ENCODE measurements at places on chromosomes 11 and 22.

GRCh38 chr11:47101406-47101805 is 75.3 kb downstream of the ARFGAP2 start:
- no peak for DNase-seq

DNA sequence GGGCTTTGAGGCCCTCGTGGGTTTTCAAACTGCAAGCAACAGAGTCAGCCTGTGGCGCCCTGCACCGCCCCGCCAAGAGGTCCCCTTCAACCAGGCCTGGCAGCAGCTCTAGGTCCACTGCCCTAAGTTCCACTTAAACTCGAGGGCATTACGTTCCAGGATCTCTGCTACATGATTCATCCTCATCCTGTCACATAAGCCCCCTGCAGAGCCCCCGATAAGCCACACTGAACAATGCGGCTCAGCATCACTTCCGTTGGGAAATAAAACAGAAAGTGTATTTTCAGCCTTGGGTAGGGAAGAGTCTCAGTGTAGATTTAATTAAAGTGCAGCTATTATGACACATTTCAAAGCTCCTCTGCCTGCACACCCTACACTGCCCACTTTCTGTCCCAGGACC is 24.6 kb downstream of the SULT4A1 start:
- no peak for DNase-seq

DNA sequence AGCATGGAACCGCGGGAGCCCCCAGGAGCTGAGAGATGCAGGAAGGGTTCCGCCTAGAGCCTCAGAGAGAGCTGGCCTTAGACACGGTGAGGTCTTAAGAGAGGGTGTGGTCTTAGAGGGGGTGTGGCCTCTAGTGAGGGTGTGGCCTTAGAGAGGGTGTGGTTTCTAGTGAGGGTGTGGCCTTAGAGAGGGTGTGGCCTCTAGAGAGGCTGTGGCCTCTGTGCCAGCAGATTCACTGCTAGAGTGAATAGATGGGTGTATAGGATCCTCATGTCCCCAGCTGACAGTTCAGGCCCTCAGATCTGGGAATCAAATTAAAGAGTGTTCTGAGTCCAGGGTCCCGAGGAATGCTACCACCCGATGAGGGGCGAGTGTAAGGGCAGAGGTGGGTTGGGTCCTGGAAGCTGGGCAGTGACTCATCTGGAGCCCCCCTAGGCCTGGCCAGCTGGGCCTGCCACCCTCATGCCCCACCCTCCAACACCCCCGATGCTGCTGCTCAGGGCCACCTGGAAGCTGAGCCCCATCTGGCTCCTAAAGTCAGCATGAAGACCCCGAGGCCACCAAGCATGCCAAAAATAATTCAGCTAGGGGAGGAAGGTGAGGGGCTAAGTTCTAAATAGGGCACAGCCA is 49.5 kb downstream of the IGF2 start:
- DNase-seq = peak; percentile 70

DNA sequence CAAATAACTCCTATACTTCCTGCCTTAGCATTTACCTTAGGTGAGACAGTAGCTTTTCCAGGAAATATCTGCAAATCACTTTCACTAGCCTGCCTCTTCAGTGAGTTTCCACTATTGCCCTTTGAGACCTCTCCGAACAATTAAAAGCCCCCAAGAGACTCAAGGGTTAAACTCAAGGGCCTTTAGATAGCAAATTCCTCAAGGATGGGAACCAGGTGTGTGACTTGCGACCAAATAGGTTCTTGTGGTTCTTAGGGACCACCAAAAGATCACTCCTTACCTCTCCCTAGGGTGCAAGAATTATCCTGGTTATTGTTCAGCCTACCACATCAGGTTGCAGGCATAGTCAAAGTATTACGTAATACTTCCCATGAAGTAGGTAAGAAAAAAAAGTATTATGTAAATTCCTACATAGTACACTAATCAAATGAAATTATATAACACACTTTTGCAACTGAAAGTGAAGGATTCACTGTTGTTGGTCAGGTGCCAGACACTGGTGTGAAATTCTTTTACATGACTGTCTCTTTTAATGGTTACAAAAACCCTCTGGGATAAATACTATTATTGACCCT is 1.4 kb upstream of the RDX start:
- DNase-seq = no peak

DNA sequence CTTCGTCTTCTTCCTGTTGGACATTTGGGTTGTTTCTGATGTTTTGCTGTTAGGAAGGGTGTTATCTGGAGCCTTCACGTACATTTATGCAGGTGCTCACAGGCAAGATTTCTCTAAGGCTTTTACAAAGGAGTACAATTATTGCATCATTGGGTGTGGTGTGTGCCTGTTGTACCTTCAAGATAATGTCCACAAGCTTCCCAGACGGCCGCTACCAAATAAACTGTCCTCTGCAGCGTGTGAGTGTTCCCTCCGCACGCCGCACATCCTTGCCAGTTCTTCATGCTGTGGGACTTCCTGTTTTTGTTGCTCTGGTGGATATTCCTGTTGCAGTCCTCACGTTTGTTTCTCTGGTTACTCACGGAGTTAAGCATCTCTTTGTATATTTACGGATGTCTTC is 133.3 kb downstream of the TBC1D22A start:
- no peak for DNase-seq

DNA sequence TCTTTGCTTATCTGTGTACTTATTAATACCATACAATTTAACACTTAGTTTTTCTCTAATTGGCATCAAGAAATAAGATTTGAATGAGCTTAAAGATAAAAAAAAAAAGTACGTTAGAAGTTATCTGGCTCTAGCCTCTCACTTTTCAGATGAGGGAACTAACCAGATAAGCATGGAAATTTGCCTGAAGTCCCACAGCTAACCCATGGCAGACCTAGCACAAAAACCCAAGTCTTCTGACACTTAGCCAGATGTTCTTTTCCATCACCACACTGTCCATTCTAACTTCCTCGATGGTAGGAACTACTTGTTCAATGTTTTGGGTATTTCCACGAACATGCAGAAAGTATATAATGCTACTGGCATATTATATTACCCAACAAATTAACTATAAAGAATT is 7.4 kb upstream of the SOX6 start:
- DNase-seq = no peak

GRCh38 chr22:50676180-50676636 is 3.6 kb downstream of the SHANK3 start:
- no peak for DNase-seq

- DNase-seq = no peak
Observed at GRCh38 chr22:20014526-20015186, 2.0 kb downstream of the ARVCF start.

DNA sequence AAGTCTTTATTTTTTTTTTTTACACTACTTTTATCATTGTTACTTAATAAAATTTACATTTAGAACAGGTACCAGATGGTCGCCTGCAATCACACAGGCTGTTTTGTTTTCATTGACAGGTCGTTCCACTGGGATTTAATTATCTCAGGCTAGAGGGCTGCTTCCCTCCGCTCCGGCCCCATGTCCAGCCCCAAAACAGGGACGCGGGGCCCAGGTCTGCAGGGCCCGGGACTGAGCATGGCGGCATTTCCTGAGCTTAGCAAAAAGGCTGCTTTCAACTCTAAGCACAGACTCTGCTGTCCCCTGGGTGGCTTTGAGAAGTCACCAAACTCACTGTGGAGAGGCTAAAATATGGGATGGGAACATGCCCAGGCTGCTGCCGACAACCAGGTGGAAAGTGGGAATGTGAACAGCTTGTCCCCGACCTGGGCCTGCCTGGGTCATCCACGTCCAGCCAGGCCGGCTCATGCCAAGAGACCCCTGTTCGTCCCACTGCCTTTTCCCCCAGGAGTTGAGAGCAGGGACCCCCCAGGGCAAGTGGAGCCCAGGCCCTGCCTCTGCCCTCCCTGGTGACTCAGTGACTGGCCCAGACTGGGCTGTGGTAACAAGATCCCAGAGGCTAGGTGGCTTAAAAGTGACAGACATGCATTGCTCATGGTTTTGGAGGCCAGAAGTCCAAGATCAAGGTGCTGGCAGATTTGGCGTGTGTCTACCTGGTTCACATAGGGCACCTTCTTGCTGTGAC is 150.0 kb downstream of the SHANK2 start:
- no peak for DNase-seq

DNA sequence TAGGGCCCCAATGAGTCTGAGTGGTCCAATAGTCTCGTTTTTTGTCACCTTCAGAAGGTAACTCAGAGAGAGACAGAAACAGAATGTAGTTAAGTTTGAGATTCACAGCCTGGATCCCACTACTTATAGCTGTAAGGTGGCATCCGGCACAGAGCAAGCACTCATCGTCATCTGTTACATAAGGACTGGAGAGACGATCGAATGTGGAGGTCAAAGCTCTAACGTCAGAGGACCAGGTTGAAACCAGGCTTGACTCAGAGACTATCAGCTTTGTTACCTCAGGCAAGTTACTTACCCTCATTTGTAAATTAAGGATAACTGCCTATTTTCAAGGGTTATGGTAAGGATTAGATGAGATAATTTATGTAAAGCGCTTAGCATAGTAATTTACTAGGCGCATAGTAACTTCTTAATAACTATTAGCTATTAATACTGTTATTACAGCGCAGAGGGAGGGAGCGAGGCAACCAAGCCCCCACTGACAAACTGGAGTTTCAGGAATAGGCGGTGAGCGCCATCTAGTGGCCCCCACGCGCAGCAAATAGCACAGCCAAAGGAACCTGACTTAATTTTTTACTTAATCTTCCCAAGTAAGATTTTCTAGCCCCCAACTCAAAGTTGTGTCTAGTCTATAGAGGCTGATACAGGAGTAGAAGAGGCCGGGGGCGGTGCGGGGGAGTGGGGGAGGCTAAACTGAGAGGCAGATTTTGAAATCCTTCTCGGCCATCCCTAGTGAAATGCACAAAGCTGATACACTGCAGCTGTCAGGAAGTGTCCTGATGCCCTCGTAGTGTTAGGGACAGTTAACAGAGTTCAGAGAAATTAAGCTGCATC is 29.0 kb upstream of the API5 start:
- DNase-seq = peak; percentile 60

- DNase-seq = no peak
Observed at GRCh38 chr11:77112641-77113381, 10.2 kb downstream of the OMP start.

GRCh38 chr11:30984442-30984816 is 385.1 kb downstream of the DCDC1 start:
- DNase-seq = no peak

All from activated T-cell treated with anti-CD3 and anti-CD28 coated beads, Interleukin-2, amount 50 U/mL, for 48 hours (primary cell).